ENCODE measurements at places on chromosomes 1 and 21.

DNA sequence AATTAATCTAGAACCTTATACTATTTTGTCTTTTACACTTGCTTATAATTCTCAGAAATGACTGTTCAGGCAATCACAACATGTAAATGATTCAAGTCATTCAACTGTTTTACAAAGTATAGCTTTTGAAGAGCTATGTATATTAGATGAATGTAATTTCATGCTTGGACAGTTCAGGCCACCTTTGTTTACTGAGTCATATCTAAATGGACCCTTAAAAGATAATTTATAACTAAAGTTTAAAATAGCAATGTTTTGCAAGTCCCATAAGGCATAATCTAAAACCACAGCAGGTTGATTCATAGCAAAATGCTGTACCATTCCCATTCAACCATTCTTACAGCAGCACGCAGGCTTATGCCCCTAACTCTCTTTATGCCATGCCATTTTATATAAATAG is 64.8 kb downstream of the PIK3R3 start:
- DNase-seq = peak; percentile 88

DNA sequence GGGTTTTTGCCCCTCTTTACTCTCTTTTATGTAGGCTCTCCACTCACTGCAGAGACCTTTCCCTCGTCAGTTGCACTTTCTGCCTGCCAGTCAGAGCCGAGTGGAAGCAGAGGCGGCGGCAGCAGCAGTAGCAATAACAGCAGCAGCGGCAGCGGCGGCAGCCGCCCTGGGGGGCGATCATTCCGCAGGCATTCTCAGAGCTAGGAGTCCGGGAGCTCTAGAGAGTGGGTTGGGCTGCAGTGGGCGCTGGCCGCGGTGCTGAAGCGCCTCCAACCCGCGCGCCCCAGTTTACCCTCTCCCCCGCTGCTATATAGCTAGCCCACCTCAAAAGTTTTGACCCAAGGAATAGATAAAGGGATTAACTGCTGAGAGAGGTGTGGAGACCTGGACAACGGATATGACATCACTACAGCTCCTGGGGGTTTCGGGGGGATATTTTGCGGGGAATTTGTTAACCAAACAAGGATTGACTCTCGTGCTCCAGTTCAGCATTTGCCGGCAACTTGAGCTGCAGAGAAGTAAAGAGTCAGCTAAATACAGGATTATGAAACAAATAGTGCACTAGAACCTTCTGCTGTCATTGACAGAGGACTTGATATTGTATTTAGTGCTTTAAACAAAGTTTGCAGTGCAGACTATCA is at the start of gene OLFM3:
Gene OLFM3, minus strand, starts transcription at position 102 of the 641 bp plus-strand sequence.
- DNase-seq = no peak

DNA sequence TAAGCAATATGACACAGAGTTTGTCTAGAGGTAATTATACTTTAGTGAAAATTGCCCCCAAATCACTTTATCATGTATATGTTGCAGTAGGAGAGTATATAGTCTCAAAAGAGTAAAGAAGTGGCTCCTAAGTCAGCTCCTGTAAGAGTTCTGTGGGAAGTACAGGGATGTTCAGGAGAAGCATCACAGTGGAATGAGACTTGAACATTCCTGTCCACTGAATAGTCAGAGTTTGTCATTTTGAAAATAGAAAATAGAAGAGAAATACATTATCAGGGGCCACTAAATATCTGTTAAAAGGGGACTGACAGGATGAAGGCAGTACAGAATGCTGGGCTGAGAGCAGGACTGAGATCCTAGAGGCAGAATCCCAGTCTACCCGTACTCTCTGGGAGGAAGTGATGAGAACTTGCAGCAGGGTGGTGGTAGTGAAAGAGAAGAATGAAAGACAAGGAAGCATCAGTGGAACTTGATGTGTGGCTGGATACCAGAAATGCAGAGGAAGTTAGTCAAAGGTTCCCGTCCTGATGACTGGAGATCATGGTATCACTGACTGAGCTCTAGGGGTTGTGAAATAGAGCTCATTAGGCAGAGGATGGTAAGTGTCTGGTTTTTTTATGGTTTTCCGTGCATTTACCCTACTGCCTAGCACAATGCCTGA is 153.4 kb downstream of the FMN2 start:
- DNase-seq = no peak

- no peak for DNase-seq
Observed at GRCh38 chr1:25473653-25474225, 43.0 kb downstream of the MACO1 start.

DNA sequence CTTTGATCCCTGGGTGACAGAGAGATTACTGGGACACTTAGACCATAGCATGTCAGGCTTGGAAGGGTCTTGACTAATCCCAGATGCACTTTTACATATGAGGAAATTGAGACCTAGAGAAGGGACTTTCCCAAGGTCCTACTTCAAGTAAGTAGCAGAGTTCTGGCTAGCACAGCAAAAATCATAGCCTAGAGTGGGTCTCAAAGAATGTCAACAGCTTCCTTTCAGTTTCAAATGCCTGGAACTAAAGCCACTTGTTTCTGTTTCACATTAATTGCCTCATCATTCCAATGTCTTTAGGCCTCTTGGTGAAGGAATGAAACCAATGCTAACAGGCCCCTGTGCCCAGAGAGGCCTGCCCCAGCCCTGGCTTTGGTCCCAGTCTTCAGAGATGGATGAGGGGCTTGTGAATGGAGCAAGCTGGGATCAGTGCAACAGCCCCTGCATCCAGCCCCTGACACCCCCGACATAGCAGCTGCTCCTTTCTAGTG is 26.6 kb downstream of the ATF3 start:
- peak; percentile 59 for DNase-seq

GRCh38 chr1:89274411-89274857 is 1.8 kb upstream of the GBP5 start:
- DNase-seq = peak; percentile 90

- DNase-seq = peak; percentile 71
Observed at GRCh38 chr21:46285761-46286647, at the start of gene YBEY. Gene YBEY, plus strand, starts transcription at chr21:46286342. Its CDS starts 572 bp downstream, at chr21:46286914.

GRCh38 chr1:12555411-12556367 is 62.3 kb downstream of the DHRS3 start:
- no peak for DNase-seq

- no peak for DNase-seq
Observed at GRCh38 chr1:46369542-46370213, 24.4 kb upstream of the FAAH start.

- DNase-seq = no peak
Observed at GRCh38 chr21:32253215-32253641, 25.6 kb downstream of the MIS18A start.

DNA sequence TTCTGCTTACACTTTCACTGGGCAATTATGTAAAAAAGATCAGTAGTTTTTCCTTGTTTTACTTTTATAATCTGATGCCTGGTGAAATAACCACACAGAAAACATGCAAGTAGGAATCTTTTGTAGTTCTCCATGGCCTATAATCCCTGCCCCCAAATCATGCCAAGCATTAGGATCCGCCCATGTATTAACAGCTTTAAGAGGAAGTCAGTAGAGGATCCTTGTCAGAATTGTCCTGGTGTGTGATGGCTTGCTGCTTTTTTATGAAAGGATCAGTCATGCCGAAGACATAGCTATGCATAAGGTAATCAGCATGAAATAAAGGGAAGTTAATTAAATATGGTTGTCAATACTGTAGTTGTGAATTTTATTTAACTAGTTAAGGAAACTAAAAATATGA is 20.0 kb downstream of the ADGRL2 start:
- DNase-seq = no peak

GRCh38 chr1:173823781-173824314 is 625 bp upstream of the DARS2 start:
- peak; percentile 19 for DNase-seq

- DNase-seq = no peak
Observed at GRCh38 chr1:215001419-215002021, 81.0 kb upstream of the KCNK2 start.

DNA sequence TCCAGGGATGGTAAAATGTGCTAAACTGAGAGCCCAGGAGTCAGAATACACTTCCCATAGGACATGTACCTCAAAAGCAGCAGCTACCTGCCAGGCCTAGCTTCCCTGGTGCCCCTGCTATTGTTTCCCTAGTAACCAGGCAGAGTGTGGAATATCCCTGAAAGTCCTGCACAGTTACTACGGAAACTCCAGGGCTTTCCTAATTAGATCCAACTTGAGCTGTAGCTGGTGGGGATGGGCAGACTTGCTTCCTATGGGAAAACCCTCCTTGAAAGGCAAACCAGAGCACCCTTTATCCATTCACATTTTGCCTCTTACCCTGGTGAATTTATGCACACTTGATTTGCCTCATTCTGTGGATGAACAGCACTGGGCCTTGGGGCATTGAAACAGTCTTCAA is 559.9 kb upstream of the PBX1 start:
- DNase-seq = no peak

DNA sequence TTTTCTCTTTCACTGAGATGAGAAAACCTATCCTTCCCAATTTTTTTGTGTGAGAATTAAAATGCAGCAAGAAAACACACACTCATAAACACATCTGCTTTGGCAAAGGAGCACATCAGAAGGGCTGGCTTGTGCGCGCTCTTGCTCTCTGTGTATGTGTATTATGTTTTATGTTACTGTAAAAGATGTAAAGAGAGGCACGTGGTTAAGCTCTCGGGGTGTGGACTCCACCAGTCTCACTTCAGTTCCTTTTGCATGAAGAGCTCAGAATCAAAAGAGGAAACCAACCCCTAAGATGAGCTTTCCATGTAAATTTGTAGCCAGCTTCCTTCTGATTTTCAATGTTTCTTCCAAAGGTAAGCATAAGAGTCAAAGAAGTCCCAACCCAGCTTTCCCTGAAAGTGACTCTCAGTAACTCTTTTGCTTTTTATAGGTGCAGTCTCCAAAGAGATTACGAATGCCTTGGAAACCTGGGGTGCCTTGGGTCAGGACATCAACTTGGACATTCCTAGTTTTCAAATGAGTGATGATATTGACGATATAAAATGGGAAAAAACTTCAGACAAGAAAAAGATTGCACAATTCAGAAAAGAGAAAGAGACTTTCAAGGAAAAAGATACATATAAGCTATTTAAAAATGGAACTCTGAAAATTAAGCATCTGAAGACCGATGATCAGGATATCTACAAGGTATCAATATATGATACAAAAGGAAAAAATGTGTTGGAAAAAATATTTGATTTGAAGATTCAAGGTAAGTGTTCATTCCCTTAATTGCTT is at the start of gene CD2:
Gene CD2, plus strand, starts transcription at position 233 of the 780 bp plus-strand sequence. Its CDS starts 63 bp downstream, at position 296.
- DNase-seq = no peak

DNA sequence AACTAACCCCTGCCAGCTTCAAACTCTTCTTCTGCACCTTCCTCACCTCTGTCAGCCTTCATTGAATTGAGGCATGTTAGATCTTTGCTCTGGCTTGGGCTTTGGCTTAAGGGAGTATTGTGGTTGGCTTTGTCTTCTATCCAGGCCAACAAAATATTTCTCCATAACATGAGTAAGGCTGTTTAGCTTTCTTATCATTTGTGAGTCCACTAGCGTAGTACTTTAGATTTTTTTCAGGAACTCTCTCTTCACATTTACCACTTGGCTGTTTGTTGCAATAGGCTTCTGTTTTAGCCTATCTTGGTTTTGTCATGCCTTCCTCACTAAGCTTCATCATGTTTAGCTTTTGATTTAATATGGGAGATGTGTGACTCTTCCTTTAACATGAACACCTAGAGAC is 417.5 kb downstream of the NCAM2 start:
- no peak for DNase-seq

DNA sequence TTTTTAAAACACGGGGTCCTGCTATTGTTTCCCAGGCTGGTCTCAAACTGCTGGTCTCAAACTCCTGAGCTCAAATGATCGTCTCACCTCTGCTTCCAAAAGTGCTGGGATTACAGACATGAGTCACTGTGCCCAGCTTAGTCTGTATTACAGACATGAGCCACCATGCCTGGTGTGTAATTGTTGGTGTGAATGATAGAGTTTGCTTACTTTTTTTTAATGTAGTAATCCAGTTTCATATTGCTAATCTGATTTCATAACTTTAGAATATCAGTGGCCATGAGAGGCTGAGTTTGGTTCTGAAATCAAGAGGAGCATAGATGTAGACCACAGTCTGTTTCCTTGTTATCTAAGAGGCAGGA is 3.4 kb downstream of the EPB41 start:
- no peak for DNase-seq

- DNase-seq = peak; percentile 74
Observed at GRCh38 chr1:66996018-66996682, 57.8 kb downstream of the SLC35D1 start.

DNA sequence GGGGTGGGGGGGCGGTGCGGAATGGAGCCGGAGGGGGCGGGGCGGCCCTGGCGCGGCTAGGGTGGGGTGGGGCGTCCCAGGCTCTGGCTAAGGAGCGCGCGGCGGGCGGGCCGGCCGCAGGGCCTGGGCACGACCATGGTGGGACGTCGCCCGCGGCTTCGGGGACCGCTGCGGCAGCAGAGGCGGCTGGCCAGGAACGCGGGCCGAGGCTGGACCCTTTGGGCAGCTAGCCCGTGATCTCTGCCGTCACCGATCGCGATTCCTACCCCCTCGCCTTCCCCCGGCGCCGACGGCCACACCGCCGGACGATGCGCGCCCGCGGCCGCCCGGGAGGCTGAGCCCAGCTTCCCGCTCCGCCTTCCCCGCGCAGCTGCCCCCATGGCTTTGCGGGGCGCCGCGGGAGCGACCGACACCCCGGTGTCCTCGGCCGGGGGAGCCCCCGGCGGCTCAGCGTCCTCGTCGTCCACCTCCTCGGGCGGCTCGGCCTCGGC is at the start of gene MAP3K21:
Gene MAP3K21, plus strand, starts transcription at position 74 of the 491 bp plus-strand sequence. Its CDS starts 305 bp downstream, at position 379.
- no peak for DNase-seq

- peak; percentile 58 for DNase-seq
Observed at GRCh38 chr21:35234725-35235124, 185.6 kb upstream of the RUNX1 start.

GRCh38 chr1:43270421-43271095 is 775 bp downstream of the TMEM125 start:
- peak; percentile 45 for DNase-seq

DNA sequence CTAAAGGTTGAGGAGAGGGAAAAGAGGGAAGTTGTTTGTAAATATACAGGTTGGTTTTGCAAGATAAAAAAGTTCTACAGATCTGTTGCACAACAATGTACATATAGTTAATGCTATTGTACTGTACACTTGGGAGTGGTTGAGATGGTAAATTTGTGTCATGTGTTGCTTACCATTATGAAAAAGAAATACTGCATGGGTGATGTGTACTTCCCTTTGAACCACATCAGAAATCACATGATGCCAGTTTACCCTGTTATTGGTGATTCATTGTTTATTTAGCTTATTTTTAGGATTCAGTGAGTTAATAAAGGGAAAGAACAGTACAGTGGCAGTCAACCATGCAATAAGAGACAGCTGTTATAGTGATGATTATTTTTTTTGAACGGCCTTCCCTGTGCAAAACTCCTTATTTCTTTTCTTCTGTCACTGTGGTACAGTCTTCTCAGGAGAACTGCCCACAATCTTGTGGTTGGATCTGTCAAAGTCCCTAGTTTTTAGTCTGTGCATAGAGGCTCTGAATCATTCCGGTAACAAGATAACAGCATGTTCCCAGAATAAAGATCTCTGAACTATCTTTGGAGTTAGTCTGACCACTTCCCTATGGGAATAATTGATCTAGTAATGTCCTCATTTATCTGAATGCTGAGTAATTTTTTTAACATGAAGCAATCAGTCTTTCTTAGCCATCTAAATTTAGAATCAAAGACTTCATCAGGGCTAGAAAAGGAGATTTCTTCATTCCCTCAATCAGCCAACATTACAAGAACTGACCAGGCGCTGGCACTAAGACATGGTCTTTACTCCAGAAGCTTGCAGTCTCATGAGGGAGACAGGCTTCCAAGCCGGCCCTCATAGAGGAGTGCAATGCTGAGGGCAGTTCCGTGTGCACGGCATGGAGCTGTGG is 84.2 kb downstream of the SH3GLB1 start:
- DNase-seq = peak; percentile 82

- DNase-seq = no peak
Observed at GRCh38 chr1:91807921-91808620, 77.9 kb downstream of the TGFBR3 start.

- no peak for DNase-seq
Observed at GRCh38 chr21:44084496-44085241, 22.5 kb upstream of the PWP2 start.

Measured in renal cortical epithelial cell (primary cell).